ENCODE measurements at places on chromosomes 4 and X.
A peak's percentile ranks its signal among the peaks of the same experiment; 100 is the strongest.

DNA sequence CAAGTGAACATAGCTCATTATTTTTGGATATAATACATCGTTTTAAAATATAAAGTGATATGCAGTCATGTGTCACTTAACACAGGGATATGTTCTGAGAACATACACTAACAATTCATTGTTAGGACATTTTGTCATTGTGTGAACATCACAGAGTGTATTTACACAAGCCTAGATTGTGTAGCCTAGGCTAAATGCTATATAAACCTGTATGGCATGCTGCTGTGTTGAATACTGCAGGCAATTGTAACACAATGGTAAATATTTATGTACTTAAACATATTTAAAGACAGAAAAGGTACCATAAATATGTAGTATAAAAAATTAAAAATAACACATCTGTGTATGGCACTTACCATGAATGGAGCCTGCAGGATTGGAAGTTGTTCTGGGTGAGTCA lies 44.9 kb upstream of the GPRIN3 start:
- DNase-seq = no peak

- DNase-seq = no peak
These were observed 82.2 kb downstream of the KLF8 start for GRCh38 chrX:56314334-56314733.

- DNase-seq = no peak
These were observed 484.1 kb downstream of the TRIML1 start for GRCh38 chr4:188623314-188623854.

- DNase-seq = no peak
These were observed 6.4 kb downstream of the ARX start for GRCh38 chrX:25009407-25009806.

GRCh38 chrX:119468551-119469312 lies 488 bp downstream of the SLC25A5 start:
- DNase-seq = peak; percentile 81

DNA sequence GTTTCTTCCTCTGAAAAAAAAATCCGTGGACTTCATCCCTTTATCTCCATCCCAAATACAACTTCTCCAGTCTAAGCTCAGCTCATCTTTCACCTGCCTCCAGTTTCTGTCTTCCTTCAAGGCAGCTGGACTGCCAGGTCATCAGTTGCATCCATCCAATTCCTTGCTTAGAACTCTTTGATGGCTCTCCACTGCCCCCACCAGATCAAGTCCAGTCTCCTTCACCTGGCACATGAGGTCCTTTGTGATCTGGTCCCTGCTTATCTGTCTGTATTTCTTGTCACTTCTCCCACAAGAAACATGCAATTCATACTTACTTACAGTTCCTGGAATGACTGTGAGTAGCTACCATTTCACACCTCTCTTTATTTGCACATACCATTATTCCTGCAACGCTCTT lies 33.8 kb downstream of the OTUD6A start:
- DNase-seq = peak; percentile 54

- peak; percentile 30 for DNase-seq
These were observed 516.9 kb downstream of the PDHA2 start for GRCh38 chr4:96356591-96357370.

DNA sequence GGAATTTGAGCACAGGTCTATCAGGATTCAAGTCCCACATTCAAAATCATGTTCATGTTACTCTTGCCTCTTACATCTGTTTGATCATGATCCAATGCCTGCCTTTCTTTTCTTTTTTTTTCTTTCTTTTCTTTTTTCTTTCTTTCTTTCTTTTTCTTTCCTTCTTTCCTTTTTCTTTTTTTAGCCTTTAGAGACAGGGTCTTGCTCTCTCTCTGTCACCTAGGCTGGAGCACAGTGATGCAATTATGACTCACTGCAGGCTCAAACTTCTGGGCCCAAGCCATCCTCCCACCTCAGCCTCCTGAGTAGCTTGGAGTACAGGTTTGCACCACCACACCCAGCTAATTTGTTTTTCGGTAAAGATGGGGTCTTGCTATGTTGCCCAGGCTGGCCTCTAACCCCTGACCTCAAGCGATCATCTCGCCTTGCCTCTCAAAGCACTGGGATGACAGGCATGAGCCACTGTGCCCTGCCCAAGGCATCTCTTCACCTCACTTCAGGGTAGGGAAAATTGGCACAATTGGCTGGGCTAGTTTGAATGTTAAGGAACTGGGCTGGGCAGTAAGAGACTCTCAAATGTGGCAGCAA lies 359.2 kb downstream of the FBXW7 start:
- no peak for DNase-seq

DNA sequence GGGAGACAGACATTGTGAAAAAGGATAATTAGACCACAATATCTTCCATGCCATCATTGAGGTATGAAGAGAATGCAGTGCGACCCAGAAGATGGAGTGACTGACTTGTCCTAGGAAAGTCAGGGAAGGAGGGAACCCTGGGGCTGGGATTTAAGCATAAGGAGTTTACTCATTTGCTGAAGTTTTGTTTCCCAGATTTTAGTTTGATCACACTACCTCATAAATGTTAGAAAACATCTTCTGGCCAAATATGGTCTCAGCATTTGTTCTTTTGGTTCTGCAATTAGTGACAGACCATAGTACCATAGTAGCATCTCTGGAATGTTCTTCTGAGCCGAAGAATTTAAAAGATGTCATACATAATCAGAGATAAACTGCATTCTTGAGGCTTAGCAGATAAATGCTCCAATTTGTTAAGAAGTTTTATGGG lies 96.5 kb upstream of the PGRMC2 start:
- peak; percentile 73 for DNase-seq

GRCh38 chr4:16677001-16677944 lies 221.2 kb downstream of the LDB2 start:
- no peak for DNase-seq

DNA sequence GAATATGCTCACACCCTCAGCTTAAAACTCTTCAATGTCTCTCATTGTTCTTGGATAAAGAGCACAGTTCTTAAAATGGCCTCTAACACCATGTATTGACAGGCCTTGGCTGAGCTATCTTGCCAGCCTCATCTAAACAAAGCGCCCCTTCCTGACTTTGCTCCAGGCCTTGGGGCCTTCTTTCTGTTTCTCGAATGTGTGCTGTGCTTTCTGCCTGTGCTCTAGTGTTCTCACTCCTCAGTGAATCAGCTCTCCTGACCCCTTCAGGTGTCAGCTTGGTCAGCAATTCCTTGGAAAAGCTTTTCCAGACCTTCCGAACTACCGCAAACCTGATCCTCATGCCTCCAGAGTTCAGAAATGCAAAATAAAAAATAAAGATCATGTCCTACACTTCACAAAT lies 346.3 kb upstream of the FSTL5 start:
- DNase-seq = no peak

GRCh38 chrX:84709987-84710386 lies 207.7 kb upstream of the HDX start:
- DNase-seq = no peak

- peak; percentile 11 for DNase-seq
These were observed 81.2 kb downstream of the SHROOM3 start for GRCh38 chr4:76515975-76516843.

DNA sequence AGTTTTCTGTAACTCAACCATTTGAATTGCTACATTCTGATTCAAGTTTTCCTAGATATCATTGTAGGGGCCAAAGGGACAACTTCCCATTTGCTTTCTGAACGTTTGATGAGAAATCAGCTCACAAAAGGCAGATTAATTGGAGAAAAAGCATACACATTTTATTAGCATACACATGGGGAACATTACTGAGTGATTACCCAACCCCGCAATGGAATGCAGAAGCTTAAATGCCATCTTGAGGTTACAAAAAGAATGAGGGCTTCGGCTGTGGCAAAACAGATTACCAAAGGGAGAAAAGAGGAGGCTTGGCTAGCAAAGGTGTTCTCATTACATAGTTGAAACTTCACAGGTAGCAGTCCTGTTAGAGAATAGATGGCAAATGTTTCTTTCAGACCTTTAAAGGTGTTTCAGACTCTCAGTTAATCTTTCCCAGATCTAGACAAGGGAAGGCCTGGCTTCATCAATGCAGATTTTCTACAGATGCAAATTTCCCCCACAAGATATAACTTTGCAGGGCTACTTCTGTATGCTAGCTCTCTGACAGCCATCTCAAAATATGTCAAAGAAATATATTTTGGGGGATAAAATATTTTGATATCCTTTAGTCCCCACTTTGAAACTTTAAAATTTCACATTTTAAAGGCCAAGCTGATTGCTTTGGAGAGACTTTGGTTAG lies 26.5 kb upstream of the HERC6 start:
- peak; percentile 46 for DNase-seq

GRCh38 chr4:27789773-27790172 lies 929.1 kb downstream of the STIM2 start:
- no peak for DNase-seq

DNA sequence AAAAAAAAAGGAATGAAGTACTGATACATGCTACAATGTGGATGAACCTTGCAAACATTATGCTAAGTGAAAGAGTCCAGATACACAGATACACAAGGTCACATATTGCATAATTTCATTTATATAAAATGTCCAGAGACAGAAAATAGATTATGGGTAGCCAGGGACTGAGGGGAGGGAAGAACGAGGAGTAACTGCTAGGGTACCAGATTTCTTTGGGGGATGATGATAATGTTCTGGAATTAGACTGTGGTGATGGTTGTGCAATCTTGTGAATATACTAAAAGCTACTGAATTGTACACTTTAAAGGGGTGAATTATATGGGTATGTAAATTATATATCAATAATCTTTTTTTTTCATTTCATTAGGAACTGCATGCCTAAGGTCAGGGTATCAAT lies 20.8 kb upstream of the AP1AR start:
- no peak for DNase-seq

DNA sequence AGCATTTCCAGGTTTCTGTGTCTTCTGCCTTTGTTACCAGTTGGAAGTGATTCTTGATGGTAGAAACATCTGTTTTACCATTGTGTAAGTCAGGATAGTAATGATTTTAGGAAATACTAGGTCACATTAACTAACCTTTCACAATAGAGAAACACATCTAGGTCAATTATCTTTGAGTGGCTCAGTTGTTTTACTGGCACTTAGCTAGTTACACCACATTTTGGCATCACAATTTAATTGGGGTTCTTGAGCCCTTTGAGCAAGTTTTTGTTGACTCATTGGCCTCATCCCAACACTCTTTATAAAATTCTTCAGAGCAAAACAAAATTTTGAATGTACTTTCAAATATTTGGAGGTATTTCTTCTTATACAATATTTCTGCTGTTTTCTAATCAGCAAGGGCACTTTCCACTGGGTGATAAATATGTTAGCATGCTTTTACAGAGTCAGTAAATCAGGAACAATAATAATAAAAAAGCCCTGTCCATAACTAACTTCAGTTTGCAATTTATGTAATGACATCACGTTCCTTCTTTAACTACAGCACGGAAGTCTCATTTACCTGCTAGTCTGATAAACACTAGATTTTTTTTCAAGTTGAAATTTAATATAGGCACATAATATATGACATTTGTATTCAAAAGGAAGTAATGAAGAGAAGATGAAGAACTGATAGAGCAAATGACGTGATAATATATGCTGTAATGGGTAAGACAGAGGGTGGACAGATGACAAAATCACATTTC lies 64.8 kb upstream of the GK2 start:
- no peak for DNase-seq

DNA sequence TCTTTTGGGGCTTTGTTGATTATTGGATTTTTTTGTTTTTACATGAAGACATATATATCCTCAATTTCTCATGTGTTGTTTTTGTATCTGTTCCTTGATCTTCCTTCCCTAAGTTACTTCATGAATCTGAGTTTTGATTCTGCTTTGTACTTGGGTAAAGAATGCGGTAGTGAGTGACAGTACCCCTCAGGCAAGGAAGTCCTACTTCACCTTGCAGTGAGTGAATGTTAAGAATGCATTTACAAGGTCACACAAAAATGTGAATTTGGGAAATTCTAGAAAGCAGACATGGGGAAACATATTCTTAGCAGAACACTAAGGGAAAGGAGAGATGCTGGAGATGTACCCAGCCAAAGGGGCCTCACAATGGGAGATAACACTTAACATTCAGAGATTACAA lies 373.1 kb upstream of the LCORL start:
- DNase-seq = no peak

DNA sequence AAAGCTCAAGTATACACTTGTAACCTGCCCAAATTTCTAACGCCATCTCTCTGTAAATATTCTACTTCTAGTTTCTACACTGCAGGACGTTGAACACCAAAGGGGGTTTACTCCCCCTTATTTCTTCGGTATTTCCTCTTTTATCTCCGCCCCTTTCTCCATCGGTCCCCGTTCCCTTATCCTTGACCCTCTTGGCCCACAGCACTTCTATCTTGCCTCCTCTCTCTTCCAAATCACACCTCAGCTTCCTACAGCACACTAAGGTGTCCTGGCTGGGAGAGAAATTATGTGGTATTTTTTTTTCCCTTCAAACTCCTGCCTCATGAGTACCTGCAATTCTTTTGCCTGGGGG lies 715 bp downstream of the ZMAT1 start:
- DNase-seq = no peak

DNA sequence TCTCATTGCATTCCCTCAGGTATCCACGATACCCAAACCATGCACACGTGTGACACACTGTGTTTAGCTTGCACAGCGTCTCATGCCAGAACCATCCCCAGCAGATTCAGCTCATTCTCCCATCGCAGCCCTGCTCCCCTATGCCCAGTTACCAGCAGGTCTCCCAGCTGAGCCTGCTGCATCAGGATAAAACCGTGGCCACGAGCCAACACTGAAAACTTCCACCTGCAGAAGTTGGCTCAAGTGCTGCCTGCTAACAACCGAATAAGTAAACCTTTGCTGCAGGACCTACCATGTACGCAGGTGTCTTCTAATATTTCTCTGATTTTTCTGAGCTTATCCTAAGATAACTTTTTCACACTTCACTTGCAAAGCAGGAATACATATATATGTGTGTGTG lies 120.4 kb upstream of the STS start:
- DNase-seq = no peak

DNA sequence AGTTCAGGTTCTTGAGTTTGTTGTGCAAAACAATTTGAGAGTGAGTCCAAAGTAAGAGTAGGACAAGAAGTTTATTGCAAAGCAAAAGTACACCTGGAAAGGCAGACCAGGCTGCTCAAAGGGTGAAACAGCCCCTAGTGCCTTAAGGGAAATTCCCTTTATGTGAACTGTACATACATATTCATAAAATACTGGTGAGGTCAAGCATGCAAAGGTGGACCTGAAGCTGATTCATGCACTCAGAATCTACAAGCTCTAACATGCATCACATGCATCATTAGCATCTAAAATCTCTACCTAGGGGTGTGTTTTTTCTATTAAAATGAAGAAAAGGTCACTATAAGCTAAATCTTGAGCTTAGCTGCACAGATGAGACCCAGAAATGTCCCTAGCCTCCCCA lies 266.9 kb downstream of the SPATA18 start:
- no peak for DNase-seq

DNA sequence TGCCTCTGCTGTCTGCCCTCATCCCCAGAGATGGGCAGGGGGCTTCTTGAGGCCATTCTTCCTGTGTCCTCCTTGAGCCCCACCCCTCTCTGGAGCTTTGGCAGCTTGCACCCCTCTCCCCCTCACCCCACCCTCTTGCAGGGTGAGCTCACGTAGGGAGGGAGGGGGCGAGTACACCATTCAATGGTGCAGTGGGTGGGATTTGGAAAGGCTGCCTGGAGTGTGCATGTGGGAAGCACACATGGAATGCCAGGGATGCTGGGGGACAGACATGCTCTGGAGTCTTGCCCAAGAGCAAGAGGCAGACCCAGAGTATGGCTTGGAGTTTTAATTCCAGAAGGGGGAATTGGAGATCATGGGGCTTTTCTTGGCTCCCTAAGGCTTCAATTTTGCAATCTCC lies 5.6 kb downstream of the PAK3 start:
- no peak for DNase-seq

- DNase-seq = peak; percentile 70
These were observed 153.5 kb downstream of the SLC10A7 start for GRCh38 chr4:146368209-146368608.

- DNase-seq = peak; percentile 33
These were observed 66.6 kb upstream of the HS3ST1 start for GRCh38 chr4:11495291-11495690.
